ENCODE measurements at places on chromosomes 11 and 22.

- DNase-seq = no peak
Observed at GRCh38 chr11:65448418-65449105, 26.0 kb downstream of the NEAT1 start.

DNA sequence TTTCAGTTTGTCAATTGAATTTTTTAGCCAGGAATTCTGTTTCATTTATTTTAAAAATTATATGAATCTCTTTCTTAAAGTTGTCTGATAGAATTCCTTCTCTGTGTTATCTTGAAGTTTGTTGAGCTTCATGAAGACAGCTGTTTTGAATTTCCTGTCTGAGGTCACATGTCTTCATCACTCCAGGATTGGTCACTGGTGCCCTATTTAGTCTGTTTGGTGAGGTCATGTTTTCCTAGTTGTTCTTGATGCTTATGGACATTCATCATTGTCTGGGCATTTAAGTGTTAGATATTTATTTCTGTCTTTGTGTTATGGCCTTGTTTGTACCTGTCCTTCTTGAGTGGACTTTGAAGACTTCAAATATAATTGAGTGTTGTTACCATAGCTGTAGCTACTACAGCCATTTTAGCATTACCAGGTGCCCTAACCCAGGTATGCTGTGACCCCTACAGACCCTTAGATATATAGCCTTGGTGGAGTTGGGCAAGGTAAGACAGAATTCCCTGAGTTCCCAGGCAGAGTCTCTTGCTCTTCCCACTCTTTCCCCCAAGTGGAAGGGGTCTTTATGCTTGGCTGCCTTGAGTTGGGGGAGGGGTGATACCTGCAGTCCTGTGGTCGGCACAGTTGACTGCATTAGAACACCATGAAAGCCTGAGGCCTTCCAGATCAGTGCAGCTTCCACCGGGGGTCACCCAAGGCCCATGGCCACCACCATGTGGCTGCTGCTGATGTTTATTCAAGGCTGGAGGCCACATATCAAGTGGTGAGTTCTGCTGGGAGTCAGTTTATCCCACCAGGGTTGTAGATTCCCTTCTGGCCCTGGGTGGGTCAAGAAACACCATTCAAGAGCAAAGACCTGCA is 229.6 kb downstream of the DYNC2H1 start:
- no peak for DNase-seq

DNA sequence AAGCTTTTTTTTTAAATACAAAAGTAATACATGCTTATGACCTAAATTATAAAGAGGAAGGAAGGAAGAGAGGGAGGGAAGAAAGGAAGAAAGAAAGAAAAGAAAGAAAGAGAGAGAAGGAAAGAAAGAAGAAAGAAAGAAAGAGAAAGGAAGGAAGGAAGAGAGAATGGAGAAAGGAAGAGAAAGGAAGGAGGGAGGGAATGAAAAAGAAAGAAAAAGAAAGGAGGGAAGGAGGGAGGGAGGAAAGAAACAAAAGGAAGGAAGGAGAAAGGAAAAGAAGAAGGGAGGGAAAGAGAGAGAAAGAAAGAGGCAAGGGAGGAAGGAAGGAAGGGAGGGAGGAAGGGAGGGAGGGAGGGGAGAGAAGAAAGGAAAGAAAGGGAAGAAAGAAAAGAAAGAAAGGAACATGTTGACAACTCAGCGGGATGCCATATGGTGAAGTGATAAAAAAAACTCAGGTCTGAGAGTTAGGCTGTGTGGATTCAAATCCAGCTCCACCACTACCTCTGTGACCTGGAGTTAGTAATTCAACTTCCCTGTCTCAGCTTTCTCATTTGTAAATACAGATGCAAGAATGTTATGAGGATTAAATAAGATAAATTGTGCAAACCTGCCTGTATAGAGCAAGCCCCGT is 9.6 kb upstream of the EED start:
- no peak for DNase-seq

- DNase-seq = no peak
Observed at GRCh38 chr11:47891886-47892285, 43.7 kb upstream of the NUP160 start.

GRCh38 chr11:33532720-33533385 is 167.8 kb downstream of the C11orf91 start:
- no peak for DNase-seq

GRCh38 chr22:35467681-35468434 is 67.9 kb downstream of the MCM5 start:
- DNase-seq = no peak

DNA sequence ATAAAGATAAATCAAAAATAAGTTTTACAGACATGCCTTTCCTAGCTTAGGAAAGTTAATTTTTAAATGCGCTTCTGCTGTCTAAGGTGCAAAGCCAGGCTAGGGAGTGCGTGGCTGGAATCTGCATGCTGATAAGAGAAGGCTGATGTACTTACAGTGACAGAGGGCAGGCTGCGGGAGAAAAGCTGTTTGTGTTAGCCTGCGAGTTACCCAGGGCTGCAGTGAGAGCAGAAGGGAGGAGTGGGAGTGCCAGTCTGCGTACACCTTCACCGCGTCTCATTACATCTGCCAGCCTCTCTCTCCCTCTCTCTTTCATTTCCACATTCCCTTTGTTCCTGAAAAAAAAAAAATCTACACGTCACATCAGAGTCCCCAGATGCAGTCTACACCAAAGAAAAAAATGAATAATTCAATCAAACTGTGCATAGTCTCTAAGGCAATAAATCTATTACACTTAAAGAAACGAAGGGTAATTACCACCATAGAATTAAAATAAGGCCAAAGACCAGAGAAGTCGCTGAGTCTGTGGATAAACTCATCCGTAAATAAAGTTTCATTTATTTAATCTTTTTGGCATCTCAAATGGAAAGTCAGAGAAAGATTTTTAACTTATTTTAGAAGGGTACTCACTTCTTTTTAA is 126.4 kb upstream of the C11orf58 start:
- DNase-seq = no peak

GRCh38 chr22:45865561-45866125 is 111.3 kb downstream of the WNT7B start:
- no peak for DNase-seq

- DNase-seq = no peak
Observed at GRCh38 chr11:66835768-66836405, 7.4 kb upstream of the RCE1 start.

DNA sequence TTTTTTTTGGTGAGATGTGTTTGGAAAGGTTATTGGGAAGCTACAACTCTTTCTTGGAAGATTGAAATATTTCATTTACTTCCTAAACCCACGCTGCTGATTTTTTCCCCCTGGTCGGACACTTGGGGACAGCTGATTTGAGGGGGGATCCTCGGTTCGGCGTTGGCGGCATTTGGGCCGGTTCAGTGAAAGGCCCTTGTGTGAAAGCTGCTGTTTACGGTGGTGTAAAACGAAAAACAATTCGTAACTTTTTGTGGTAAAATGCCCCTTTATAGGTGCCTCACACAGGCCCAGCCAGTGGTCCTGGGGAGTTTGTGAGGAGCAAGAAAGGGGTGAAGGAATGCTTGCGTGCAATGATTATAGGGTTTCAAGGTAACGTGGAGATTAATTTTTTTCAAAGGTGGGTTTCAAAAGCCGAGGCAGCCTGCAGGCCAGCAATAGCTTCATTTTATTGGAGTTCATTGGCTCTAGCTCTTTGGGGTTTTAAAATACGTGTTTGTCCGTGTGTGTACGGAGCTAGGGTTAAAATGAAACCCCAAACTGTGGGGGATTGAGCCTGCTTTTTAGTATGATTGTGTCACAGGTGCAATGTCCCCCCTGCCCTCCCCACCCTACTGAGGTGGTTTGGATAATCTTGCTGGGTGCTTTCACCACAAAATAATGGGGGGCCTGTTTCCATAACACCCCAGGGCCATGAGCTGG is 77.2 kb upstream of the PPARA start:
- no peak for DNase-seq

DNA sequence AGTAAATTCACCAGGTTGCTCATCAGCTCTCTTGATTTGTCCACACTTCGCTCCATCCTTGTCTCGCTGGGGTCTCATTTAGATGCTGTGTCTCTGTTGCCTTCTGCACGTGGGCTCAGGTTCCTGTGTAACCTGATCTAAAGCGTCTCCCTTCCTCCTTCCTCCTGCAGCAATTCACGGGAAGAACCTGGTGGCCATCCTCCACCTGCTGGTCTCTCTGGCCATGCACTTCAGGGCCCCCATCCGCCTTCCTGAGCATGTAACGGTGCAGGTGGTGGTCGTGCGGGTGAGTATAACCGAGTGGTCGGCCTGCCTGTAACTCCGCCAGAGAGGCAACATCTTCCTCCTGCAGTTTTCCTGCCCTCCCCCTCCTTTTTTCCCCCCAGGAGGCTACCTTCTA is 48.0 kb upstream of the PARVG start:
- DNase-seq = no peak

DNA sequence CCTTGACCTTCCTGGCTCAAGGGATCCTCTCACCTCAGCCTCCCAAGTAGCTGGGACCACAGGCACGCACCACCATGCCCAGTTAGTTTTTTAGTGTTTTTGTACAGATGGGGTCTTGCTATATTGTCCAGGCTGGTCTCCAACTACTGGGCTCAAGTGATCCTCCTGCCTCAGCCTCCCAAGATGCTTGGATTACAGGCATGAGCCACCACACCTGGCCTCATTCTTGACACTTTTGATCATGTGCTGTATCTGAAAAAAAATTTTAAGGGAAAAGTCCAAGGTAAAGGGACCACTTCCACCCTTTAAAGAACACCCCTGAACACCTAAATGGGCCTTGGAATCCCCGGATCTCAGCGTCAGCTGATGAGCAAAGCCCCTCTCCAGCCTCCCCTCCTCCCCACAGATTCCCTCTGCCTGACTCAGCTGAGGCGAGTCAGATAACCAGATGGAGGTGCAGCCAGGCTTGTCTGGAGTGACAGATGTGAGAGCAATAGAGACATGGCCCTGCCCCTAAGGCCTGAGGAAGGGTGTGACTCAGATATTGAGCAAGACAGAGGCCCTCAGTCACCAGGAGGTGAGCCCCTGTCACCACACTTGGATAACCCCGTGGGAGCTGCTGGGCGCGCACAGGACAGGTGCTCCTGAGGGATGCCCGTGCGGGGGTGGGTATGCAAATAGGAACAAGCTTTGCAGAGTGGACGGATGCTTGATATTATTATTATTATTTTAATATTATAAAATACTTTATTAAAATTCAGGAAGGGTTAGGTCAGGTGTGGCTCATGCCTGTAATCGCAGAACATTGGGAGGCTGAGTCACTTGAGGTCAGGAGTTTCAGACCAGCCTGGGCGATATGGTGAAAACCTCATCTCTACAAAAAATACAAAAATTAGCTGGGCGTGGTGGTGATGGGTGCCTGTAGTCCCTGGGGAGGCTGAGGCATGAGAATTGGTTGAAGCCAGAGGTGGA is 5.0 kb upstream of the CCDC88B start:
- no peak for DNase-seq

DNA sequence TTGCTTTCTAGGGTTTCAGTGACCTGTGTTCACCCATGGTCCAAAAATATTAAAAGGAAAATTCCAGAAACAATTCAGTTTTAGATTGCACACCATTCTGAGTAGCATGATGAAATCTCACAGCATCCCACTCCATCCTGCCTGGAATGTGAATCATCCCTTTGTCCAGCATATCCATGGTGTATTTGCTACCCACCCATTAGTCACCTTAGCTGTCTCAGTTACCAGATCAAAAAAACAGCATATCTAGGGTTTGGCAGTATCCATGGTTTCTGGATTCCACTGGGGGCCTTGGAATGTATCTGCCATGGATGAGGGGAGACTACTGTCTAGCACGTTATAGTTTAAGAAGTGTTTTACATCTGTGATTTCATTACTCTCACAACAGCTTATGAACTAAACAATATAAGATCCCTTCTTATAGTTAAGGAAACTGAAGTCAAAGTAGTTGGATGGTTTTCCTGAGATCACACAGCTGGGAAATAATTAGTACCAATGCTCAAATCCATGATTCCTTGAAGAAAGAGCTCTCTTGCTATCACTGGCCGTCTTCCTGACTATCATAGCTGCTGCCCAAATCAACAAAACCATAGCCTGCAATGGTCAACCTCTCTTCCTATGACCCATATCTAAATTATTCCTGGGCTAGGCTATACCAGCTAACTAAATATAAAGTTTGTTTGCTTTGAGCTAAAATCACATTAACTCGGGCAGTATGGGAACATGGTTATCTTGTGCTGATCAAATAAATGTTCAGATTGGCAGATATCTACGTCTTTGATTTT is 122.6 kb downstream of the MICAL2 start:
- no peak for DNase-seq

- no peak for DNase-seq
Observed at GRCh38 chr11:79237091-79237490, 203.7 kb downstream of the TENM4 start.

- no peak for DNase-seq
Observed at GRCh38 chr22:42962295-42963230, 52.4 kb downstream of the PACSIN2 start.

All from stimulated activated CD4-positive, alpha-beta T cell treated with anti-CD3 and anti-CD28 coated beads, Interleukin-15, amount 100 ng/mL, for 1 hour (primary cell).